RWPE2 (cell line): ENCODE measurements at places on chromosomes 7 and 10.

DNA sequence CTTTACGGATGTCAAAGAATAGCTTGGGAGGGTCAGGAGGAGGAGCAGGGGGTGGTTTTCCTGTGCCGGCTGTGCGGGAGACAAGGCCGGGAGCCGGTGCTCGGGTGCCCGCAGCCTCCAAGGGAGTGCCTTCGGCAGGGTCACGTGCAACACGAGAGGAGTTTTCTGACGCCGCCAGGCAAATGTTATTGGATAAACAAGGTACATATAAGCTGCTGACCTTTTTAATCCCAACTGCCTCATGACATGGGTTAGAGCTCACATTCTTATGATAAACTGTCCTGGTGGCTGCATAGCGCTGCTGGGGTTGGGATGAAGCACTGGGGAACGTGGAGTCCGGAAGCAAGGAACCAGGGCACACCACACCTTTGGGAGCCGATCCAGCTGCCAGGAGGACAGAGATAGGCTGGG, 124.8 kb upstream of the PDLIM1 start:
- no peaks in the 10 kb centered on the region for H3K4me1 ChIP-seq
- no peak for DNase-seq
- H3K36me3 ChIP-seq: no peaks in the 10 kb centered on the region
- no peaks in the 10 kb centered on the region for H3K27me3 ChIP-seq
- no peak overlapping the region for H3K4me3 ChIP-seq

DNA sequence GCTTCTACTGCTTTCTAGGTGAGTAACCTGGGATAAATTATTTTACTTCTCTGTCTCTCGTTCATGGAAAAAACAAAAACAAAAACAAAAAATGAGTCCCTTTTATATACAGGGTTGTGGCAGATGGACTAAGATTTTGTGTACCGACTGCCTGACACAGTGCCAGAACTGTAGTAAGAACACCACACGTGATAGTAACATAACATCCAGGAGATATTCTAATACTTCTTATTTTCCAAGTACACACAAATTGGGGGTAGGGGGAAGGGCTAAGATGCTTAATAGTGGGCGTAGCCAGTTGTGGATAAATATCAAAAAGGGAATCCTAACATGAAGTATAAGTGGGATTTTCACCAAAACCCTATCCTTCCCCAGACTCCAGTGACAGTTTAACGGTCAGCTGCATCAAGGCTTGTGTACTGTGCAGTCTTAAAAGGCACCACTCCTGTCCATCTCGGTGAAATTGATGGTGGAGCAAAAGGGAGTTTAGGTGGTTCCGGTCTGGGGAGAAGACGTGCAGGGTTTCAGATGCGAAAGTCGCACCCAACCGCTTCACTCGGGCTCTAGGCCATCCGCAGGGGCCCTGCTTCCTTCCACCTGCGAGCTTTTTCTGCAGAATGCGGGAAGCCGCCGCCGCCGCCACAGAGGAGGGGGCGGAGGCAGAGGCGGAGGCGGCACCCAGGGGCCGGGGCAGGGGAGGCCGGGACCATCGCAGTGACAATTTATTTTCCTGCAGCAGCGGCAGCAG, at the start of gene STAMBPL1:
Gene STAMBPL1, plus strand, starts transcription at position 712 of the 748 bp plus-strand sequence. CDS start 21,464 bp downstream, outside the sequence.
- peak within 1 kb of the TSS; percentile 64 for H3K4me3 ChIP-seq
- peaks cover 30% of the 10 kb centered on the region for H3K4me1 ChIP-seq

- H3K27ac ChIP-seq: no peak overlapping the region
- no peaks in the 10 kb centered on the region for H3K4me1 ChIP-seq
- no peaks in the 10 kb centered on the region for H3K36me3 ChIP-seq
- H3K27me3 ChIP-seq: no peaks in the 10 kb centered on the region
Measured at GRCh38 chr10:28644647-28645046, 32.7 kb upstream of the BAMBI start.

DNA sequence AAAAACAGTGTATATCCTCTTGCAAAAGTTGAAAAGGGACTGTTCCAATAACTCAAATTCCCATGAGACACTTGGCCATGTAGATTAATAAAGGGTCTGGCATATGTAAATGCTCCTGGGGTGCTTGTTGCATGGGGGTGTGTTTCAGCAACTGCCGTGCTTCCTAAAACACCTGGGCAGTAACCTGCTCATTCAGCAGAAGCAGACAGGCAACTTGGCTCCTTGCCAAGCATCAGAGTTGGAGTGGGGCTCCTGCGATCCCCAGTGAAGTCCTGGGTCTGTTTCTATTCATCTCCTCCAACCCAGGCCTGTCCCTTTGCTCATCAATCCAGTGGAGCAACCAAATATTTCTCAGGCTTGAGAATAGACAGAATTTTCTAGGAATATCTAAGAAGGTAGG, 42.2 kb upstream of the ADAM12 start:
- H3K36me3 ChIP-seq: no peaks in the 10 kb centered on the region
- no peak overlapping the region for H3K27ac ChIP-seq
- no peak overlapping the region for H3K4me3 ChIP-seq
- H3K4me1 ChIP-seq: peaks cover 10% of the 10 kb centered on the region

GRCh38 chr7:1697499-1698125, 27.5 kb downstream of the ELFN1 start:
- H3K4me1 ChIP-seq: no peaks in the 10 kb centered on the region
- H3K4me3 ChIP-seq: no peak overlapping the region
- no peak overlapping the region for H3K27ac ChIP-seq
- no peaks in the 10 kb centered on the region for H3K27me3 ChIP-seq
- H3K36me3 ChIP-seq: no peaks in the 10 kb centered on the region

DNA sequence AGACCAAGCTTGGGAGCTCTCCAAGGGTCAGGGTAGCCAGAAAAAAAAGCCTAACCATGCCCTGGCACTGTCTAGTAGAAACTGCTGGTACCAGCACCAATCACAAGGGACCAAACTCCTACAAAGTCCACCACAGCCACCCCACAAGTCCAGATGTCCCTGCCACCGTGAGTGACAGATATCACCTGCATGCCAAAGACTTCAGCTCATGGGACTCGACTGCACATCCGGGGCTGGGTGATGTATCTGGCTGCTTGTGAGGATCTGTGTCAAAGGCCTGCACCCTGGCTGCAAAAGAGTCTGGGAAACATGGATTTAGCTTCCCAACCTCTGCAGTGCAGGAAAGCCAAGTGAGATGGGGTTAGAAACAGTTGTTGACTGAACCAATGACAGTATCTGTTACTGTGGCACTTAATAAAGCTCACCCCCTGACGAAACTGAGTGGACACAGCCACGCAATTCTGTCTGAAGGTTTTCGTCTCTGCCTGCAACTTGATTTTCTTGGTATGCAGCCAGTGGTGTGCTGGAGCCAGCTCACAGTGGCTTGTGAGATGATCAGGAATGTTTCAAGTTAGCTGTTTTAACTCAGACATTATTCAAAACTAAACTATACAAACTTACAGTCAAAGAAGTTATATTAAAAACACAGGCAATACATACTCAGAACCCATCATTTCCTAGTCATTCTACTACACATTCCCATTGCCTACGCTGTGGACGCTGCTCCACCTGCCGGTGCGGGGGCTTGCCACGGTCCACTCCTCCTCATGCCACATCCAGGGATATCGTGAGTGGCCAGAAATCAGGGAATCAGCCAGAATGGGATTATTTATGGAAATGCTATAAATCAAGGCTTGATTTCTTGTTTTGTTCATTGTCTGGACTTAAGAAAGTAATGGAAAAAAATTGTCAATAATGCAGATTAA, 9.2 kb downstream of the ZNF488 start:
- no peaks in the 10 kb centered on the region for H3K4me1 ChIP-seq
- H3K4me3 ChIP-seq: no peak overlapping the region
- no peak for DNase-seq
- H3K36me3 ChIP-seq: no peaks in the 10 kb centered on the region

DNA sequence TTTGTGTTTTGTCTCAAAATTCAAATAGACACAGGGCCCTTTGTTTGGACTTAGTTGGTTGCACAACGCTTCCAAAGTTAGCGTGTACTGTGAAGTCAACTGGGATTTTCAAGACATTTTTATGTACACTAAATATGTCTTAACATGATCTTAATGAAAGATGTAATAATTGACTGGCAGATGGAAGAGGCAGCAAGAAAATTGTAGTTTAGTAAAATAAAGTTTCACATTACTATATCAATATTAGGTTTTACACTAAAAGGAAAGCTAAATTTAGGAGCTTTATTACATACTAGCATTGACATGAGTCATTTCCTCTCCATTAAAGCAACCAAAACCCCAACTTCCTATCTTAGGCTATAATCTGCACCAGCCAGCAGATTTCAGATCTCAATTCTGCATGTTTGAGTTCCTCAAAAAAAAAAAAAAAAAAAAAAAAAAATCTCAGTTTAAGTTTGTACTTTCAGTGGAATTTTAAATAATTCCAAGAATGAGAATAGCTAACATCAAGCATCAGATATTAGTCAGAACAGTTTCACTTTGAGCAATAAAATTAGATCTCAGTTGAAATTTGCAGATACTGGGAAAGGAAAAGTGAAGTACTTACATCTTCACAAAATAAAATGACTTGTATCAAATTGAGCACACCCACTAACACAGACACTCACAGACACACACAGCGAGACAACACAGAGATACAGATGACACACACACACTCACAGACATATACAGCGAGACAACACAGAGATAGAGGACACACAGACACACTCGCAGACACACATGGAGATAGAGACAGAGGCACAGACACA, 346.6 kb upstream of the KLF6 start:
- no peaks in the 10 kb centered on the region for H3K36me3 ChIP-seq
- H3K4me1 ChIP-seq: peaks cover 17% of the 10 kb centered on the region
- DNase-seq: no peak
- no peak overlapping the region for H3K4me3 ChIP-seq
- no peaks in the 10 kb centered on the region for H3K27me3 ChIP-seq

- H3K27me3 ChIP-seq: no peaks in the 10 kb centered on the region
- no peak overlapping the region for H3K4me3 ChIP-seq
- no peak overlapping the region for H3K27ac ChIP-seq
- no peak for DNase-seq
Measured at GRCh38 chr7:68200051-68200670, 1203.5 kb downstream of the TYW1 start.

- peak overlapping the region; percentile 18 for H3K27ac ChIP-seq
- no peaks in the 10 kb centered on the region for H3K27me3 ChIP-seq
- no peak overlapping the region for H3K4me3 ChIP-seq
- no peak for DNase-seq
- H3K36me3 ChIP-seq: no peaks in the 10 kb centered on the region
Measured at GRCh38 chr7:29350351-29350750, 155.8 kb downstream of the CHN2 start.

- H3K27ac ChIP-seq: no peak overlapping the region
- no peak for DNase-seq
- no peaks in the 10 kb centered on the region for H3K27me3 ChIP-seq
- no peaks in the 10 kb centered on the region for H3K4me1 ChIP-seq
Measured at GRCh38 chr7:105926131-105926530, 36.9 kb upstream of the CDHR3 start.

- no peak overlapping the region for H3K4me3 ChIP-seq
- peak; percentile 61 for DNase-seq
- H3K36me3 ChIP-seq: peaks cover 3% of the 10 kb centered on the region; the same call in 1 of the 2 replicates
Measured at GRCh38 chr7:963236-964078, 9.0 kb upstream of the ADAP1 start.

DNA sequence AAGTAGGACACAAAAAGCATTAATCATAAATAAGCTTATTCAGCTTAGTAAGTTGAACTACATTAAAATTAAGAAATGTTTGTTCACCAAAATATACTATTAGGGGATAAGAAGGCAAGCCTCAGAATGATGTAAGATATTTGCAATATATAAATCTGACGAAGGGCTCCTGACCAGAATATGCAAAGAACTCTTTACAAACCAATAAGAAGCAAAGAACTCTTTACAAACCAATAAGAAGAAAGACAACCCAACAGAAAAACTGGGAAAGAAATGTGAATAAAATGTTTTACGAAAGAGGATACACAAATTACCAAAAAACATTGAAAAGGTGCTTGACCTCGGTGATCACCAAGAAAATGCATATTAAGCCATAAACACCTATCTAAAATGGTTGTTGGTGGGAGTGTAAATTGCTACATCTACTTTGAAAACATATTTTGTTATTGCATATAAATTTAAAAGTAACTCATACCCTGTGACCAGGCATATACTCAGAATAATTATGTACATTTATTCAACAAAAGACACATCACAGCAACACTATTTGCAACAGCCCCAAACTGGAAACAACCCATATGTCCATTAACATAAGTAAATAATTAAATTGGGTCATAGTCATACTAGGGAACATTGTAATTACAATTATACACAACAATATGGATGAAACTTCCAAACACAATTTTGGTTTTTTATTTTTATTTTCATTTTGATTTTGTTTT, 83.3 kb upstream of the CTBP2 start:
- H3K4me1 ChIP-seq: no peaks in the 10 kb centered on the region
- H3K27ac ChIP-seq: no peak overlapping the region
- no peaks in the 10 kb centered on the region for H3K36me3 ChIP-seq
- H3K27me3 ChIP-seq: no peaks in the 10 kb centered on the region

DNA sequence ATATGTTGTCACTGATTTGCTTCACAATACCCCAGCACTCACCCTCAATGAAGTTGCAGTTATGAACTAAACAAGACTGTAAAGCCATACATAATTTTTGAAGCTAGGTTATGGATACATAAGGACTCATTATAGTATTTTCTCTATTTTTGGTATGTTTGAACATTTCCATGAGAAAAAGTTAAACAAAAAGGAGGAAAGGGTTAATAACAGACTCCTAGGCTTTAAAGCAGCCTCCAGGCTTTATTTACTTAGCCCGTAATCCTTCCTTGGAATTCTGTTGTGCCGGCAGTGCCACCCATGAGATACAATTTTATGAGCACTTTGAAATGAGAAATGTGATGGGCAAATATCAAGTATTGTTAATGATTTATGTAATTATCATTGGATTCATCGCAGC, 2.1 kb upstream of the DENND11 start:
- H3K36me3 ChIP-seq: no peaks in the 10 kb centered on the region
- no peak for DNase-seq
- no peak overlapping the region for H3K4me3 ChIP-seq
- H3K27me3 ChIP-seq: no peaks in the 10 kb centered on the region

DNA sequence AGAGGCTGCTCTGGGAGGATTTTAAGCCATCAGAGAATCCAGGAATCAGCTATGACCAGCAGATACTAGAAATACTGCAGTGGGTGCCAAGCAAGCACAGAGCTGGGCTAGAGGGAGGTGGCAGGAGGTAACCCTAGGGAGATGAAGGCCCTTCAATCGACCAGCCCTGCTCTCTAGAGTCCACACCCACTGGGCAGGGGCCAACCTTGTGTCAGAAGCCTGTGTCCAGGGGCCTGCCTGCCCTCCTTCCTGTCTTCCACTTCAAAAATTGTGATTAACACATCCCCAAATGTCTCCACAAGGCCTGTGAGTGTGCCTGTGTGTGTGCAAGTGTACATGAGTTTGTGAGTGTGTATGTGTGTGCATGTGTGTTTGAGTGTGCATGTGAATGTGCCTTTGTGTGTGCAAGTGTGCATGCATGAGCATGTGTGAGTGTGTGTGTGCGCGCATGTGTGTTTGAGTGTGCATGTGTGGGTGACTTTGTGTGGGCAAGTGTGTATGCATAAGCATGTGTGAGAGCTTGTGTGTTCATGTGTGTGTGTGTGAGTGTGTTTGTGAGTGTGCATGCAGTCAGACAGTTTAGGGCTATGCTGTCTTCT, 367.7 kb downstream of the SFMBT2 start:
- H3K27me3 ChIP-seq: peaks cover 15% of the 10 kb centered on the region
- no peak overlapping the region for H3K27ac ChIP-seq
- DNase-seq: no peak
- no peaks in the 10 kb centered on the region for H3K4me1 ChIP-seq
- H3K4me3 ChIP-seq: no peak overlapping the region
- no peaks in the 10 kb centered on the region for H3K36me3 ChIP-seq

GRCh38 chr10:119693262-119693957, 32.4 kb upstream of the INPP5F start:
- no peaks in the 10 kb centered on the region for H3K4me1 ChIP-seq
- no peak overlapping the region for H3K27ac ChIP-seq
- no peaks in the 10 kb centered on the region for H3K27me3 ChIP-seq
- H3K36me3 ChIP-seq: no peaks in the 10 kb centered on the region

GRCh38 chr10:86342111-86342863, 24.3 kb downstream of the GRID1 start:
- no peaks in the 10 kb centered on the region for H3K27me3 ChIP-seq
- H3K27ac ChIP-seq: no peak overlapping the region
- no peaks in the 10 kb centered on the region for H3K36me3 ChIP-seq
- DNase-seq: peak; percentile 29
- no peak overlapping the region for H3K4me3 ChIP-seq
